Left cardiac atrium (tissue), 4 donors: ENCODE measurements at places on chromosomes 5 and 9. TPM values are rescaled to one million over a fixed set of nuclear protein-coding genes. Genes with fewer than 3 reads are reported as not detected.

GRCh38 chr9:20351715-20352114, 270.6 kb downstream of the MLLT3 start:
- DNase-seq = no peak

GRCh38 chr5:76062502-76063041, 20.6 kb upstream of the SV2C start:
- no peak for DNase-seq

- DNase-seq = peak; percentile 40
Measured at GRCh38 chr9:96156171-96156974, 145.6 kb downstream of the HSD17B3 start.

The SLC25A2 gene
- total RNA-seq = not detected
